Right ventricle myocardium superior (tissue), 1 donor: ENCODE measurements at places on chromosomes 16 and 17. TPM values are rescaled to one million over a fixed set of nuclear protein-coding genes. Genes with fewer than 3 reads are reported as not detected.

DNA sequence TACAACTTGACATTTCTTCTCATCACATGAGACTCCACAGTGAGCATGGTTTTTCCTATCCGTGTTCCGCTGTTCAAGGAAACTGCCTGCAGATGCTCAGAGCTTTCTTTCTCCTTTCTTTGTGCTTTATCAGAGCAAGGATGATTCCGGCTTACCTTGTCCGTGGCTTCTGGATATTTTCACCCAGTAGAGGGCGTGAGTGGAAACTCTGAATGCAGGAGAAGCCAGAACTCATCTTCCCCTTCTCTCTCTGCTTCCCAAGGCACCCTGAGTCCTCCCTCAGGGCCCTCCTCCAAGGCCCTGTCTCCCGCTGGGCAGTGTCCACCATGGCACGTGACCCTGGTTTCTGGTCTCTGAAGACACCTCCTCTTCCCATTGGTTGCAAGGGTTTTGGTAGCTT, 721.1 kb upstream of the RBFOX1 start:
- no peak for DNase-seq

GRCh38 chr16:30077656-30078055, 1.9 kb downstream of the PPP4C start:
- DNase-seq: no peak

- DNase-seq: no peak
Measured at GRCh38 chr17:13837417-13837816, 231.9 kb upstream of the COX10 start.

GRCh38 chr17:58356231-58356630, 4.2 kb upstream of the SUPT4H1 start:
- no peak for DNase-seq

GRCh38 chr16:23949630-23950290, 114.0 kb downstream of the PRKCB start:
- peak; percentile 60 for DNase-seq

GRCh38 chr16:9787717-9788116, 394.5 kb downstream of the GRIN2A start:
- no peak for DNase-seq

DNA sequence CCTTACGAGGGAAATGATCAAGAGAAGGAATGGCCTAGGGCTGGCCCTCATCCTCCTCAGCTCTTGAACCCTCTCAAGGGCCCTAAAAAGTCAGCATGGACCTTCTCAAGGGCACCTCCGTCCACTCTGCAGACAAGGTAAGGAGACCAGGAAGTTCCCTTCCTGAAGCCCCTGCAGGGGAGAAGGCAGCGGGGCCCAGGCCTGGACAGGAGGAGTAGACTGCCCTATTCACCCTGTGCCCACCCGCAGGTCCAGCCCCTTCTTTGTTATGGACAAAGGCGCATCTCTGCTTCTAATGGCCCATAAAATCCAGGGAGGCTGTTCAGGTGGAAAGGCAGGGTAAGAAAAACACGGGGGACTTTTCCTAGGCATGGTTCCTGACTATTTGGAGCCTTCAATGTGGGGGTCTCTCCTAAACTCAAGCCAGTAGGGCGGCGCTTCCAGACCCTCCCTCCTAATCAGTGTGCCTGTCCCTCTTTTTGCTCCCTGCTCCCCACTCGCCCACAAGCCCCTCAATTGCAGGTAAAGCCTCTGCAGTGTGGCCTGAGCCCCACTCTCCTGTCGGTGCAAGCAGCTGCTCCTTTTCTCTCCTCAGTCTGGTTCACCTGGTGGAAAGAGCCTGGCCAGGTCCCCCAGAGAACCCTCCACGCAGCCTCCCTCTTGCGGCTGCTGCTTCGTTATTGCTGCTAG, 28.2 kb downstream of the AXIN2 start:
- DNase-seq: no peak

- no peak for DNase-seq
Measured at GRCh38 chr17:63132459-63132911, 166.4 kb downstream of the TANC2 start.

GRCh38 chr17:77424585-77425344, 284.0 kb downstream of the SEC14L1 start:
- DNase-seq: peak; percentile 95

DNA sequence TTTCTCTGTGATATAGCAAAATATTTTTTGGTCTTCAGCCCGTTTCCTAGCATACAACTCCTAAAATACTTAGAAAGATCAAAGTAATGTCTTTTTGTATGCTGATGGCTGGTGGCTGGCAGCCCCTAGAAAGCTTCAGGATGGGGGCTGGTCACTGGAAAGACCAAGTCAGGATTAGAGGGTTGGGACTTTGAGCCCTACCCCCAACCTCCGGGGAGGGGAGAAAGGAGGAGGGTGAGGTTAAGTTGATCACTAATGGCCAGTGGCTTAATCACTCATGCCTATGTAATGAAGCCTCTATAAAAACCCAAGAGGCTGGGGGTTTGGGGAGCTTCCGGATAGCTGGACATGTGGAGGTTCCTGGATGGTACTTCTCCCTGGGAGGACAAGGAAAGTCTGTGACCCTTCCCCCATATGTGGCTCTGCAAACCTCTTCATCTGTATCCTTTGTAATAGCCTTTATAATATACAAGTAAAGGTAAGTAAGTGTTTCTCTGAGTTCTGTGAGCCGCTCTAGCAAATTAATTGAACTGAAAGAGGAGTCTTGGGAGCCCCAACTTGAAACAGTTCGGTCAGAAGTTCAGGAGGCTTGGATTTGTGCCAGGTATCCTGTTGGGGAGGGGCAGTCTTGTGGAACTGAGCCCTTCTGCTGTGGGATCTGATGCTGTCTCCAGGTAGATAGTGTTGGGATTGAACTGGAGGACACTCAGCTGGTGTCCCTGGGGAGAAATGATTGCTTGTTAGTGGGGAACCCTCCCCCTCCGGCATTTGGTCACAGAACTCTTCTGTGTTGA, 3.5 kb downstream of the SLC7A6 start:
- peak; percentile 14 for DNase-seq

DNA sequence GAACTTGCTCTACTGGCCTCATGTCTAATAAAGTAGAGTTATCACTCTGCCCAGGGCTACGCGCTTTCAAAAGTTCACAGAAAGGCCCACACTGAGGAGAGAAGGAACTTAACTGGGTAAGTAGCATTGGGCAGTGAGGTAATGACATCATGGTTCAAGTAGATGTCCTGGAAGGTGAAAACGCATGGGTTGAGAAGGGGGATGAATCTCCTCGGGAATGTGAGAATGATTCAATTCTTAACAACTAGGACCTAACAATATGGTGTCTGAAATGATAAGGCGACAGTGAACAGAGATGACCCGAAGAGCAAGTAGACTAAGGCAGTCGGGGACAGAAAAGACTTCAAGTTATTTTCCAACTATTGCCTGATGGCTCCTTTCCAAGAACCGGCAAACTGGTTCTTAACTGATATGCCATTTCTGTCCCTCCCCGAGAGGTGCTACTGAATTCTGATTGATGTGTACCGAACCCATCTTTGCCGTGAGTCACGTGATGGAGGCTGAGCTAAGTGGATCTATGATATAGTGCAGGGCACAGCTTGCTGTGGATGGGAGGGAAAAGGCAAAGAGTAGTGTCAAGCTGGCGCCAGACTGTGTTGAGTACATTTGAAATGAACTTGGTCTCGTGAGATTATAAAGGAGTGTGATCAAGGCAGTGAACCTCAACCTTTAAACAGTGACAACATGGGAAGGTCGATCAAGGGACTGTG, 44.1 kb downstream of the MARCHF10 start:
- DNase-seq: no peak

- DNase-seq: no peak
Measured at GRCh38 chr17:81238490-81238814, 403 bp downstream of the TEPSIN start.

DNA sequence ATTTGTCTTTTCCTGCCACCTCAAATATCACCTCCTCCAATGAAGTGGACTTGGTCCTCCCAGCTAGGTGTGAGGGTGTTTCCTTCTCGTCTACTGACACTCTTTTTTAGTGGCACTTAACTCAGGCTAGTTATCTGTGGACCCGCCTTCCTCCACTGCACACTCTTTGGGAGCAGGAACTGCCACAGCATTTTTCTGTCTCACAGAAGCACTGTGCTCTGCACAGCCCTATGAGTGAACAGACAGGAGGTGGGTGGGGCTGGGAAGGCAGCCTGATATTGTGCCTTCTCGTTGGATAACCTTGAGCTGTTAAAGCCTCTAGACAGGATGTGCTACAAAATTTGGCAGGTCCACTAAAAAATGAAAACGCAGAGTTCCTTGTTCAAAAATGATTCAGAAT, 31.9 kb upstream of the HOXB13 start:
- DNase-seq: no peak

GRCh38 chr16:84843149-84844048, 23.6 kb downstream of the CRISPLD2 start:
- DNase-seq: no peak

GRCh38 chr16:57371494-57372371, 557 bp upstream of the CX3CL1 start:
- DNase-seq: no peak

CCDC102A gene
- 10.5 TPM for total RNA-seq

LITAFD gene
- not detected for total RNA-seq

LGALS9 gene
- total RNA-seq: 17.0 TPM

KCNH4 gene
- total RNA-seq: 0.13 TPM

RASL10B gene
- 22.3 TPM for total RNA-seq

GSDMA gene
- total RNA-seq: 0.40 TPM

STH gene
- total RNA-seq: not detected

RNF112 gene
- 2.2 TPM for total RNA-seq

MT3 gene
- total RNA-seq: 3.5 TPM
